SJCRH30 (cell line): ENCODE measurements at places on chromosomes 3 and 15.

GRCh38 chr3:17384567-17385296 lies 357.7 kb downstream of the TBC1D5 start:
- no peak for DNase-seq

GRCh38 chr3:123202451-123202850 lies 708 bp downstream of the SEC22A start:
- DNase-seq = peak; percentile 23

DNA sequence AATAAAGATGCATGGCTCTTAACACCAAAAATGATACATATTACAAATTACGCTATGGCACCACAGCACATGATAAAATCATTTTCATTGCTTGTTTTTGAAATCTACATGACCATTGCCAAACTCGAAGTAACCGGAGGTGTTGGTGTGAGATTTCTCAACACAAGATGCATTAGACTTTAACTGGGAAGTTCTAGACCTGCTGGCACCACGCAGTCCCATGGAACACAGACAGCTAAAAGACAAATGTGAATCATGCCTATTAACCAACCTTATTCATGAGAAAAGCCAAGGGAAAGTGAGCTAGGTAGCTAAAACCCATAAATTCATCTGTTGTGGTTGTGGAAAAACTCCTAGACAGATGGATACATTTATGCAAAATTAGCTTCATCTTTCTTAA lies 595.4 kb downstream of the FOXP1 start:
- DNase-seq = no peak

GRCh38 chr15:88262064-88262463 lies 5.5 kb upstream of the NTRK3 start:
- DNase-seq = no peak

GRCh38 chr3:44845528-44846520 lies 15.9 kb upstream of the TMEM42 start:
- no peak for DNase-seq

- peak; percentile 52 for DNase-seq
These were observed 179.4 kb downstream of the GBE1 start for GRCh38 chr3:81581966-81582599.

GRCh38 chr3:69290006-69290405 lies 95.9 kb downstream of the FRMD4B start:
- no peak for DNase-seq

DNA sequence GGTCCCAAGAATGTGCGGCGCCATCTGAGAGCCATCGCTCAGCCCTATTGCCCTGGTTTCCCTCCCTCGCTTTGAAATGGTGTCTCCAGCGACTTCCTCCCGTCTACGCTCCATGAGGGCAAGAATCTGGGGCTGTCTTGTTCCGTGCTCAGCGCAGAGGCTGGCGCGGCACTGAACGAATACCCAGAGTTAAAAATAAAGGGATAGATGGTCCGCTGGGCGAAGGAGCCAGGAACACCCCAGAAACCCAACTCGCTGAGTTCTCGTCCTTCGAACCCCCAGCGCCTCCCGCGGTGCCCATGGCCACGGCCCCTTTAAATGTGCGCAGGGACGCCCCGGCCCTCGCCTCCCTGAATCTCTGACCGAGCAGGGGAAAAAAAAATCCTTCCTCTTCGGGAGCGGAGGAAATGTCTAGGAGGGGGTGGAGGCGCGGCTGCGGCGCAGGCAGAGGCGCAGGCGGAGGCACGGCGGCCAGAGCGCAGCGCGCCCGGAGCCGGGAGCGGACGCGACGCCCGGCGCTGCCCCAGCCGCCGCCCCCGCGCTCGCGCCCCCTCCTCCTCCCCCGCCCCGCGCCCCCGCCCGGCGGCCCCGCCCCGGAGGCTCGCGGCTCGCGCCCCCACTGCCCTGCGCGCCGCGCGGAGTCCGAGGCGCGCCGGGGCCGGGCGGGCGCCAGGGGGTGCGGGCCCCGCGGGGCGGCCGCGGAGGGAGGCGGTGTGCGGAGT lies 8.5 kb upstream of the FGD5 start:
- DNase-seq = no peak

- DNase-seq = no peak
These were observed 2.5 kb downstream of the KLF13 start for GRCh38 chr15:31328969-31329639.
